ENCODE measurements at places on chromosomes 11 and 22.

DNA sequence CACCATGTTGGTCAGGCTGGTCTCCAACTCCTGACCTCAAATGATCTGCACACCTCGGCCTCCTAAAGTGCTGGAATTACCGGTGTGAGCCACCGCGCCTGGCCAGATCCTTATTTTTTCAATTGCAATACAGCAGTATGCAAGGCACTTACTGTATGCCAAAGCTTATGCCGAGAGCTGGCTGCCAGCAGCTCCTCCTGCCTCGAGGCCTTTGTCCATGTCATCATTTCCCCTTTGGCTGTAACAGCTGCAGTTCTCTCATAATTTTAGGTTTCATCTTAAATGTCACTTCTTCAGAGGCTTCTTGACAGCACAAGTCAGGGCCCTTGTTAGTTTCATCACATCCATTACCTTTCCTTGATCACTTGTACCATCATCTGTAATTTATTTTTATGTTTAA, 1.5 kb upstream of the SREBF2 start:
- DNase-seq = peak; percentile 67

GRCh38 chr11:69479591-69480271, 1.7 kb upstream of the LINC01488 start:
- DNase-seq = no peak

DNA sequence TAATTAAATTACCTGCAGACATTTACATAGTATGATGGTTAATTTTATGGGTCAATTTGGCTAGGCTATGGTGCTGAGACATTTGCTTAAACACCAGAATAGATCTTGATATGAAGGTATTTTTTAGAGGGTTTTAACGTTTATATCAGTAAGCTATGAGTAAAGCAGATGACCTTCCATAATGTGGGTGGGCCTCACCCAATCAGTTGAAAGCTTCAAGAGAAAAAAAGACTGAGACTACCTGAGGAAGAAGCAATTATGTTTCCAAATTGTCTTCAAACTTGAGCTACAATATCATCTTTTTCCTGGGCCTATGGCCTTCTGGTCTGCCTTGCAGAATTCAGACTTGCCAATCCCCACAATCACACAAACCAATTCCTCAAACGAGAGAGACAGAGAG, 498.8 kb upstream of the API5 start:
- DNase-seq = no peak

- DNase-seq = no peak
These were observed 789.8 kb upstream of the API5 start for GRCh38 chr11:42521994-42522393.

DNA sequence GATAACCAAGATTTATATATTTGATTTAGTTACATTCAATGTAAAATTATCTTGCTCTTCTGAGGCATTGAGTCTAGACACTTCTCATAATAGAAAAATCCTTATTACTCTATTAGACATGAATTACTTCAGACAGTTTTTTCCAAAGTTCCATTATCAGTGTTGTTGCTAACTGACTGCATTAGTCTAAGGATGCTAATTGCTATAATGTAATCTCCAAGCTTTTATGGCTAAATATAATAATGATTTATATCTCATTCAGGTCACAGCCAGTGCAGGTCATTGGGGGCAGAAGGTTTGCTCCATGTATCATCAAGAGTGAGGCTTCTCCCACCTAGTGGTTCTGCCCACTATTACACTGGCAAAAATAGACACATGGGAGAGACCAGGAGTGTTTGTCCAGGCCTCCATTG, 377.2 kb upstream of the DDI1 start:
- no peak for DNase-seq

GRCh38 chr11:7538466-7539454, 25.0 kb downstream of the PPFIBP2 start:
- DNase-seq = no peak

- DNase-seq = no peak
These were observed 103.8 kb downstream of the GRIK4 start for GRCh38 chr11:120615391-120615790.
